Stimulated activated naive B cell treated with anti-CD40 and anti-IgM and Interleukin-4, amounts not matched to agents 10 μg/mL and 1 μg/mL and 100 μg/mL, for 72 hours (primary cell): ENCODE measurements at places on chromosomes 11 and 22.
A peak's percentile ranks its signal among the peaks of the same experiment; 100 is the strongest.

- peak; percentile 70 for DNase-seq
Observed at GRCh38 chr11:59560702-59561473, 49.5 kb downstream of the OR4D9 start.

DNA sequence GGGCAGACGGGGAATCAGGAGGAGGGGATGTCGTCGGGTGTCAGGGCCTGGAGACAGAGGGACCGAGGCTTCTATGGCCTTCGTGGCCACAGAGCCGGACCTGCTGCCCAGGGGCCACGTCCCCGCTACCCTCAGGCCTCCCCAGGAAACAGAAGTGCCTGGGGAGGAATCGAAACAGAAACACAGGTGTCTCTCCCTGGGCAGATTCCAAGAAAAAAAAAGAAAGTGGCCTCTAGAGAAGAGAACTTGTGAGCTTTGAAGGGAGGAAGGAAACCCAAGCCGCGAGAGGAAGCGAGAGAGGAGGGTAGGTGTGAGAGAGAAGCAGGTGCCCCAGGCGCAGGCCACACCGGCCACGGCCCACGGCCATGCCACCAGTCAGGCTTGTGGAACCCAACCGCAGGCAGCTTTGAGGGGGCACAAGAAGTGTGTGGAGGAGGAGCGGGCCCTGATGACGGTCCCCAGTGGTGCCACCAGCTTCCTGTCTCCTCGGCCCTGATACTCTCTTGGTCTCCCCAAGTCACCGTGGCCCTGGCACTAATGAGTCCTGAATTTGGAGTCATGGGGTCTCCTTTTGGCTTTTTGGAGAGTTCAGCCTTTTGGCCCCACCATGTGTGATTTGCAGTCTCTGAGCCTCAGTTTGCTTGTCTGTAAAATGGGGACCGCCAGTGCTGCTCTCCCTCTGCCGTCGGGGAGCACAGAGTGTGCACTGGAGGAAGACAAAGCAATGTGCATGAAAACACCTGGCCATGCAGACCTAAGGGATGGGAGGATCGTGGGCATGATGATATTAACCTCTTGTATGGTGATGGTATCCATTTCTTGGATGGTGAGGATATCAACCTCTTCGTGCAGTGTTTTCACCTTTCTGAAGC is 25.2 kb downstream of the LIF start:
- DNase-seq = peak; percentile 61

DNA sequence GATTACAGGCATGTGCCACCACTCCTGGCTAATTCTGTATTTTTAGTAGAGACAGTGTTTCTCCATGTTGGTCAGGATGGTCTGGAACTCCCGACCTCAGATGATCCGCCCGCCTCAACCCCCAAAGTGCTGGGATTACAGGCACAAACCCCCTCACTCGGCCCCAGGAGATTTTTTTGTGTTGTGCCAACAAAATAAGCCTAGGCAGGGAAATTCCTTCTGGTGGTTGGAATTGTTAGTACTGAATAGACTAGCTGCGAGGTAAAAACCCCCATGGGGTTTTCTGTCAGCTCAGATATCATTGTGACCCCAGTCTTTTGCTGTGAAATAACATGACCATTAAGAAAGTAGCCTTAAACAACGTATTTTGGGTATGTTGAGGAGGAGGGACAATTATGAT is 144.9 kb downstream of the BCR start:
- no peak for DNase-seq

DNA sequence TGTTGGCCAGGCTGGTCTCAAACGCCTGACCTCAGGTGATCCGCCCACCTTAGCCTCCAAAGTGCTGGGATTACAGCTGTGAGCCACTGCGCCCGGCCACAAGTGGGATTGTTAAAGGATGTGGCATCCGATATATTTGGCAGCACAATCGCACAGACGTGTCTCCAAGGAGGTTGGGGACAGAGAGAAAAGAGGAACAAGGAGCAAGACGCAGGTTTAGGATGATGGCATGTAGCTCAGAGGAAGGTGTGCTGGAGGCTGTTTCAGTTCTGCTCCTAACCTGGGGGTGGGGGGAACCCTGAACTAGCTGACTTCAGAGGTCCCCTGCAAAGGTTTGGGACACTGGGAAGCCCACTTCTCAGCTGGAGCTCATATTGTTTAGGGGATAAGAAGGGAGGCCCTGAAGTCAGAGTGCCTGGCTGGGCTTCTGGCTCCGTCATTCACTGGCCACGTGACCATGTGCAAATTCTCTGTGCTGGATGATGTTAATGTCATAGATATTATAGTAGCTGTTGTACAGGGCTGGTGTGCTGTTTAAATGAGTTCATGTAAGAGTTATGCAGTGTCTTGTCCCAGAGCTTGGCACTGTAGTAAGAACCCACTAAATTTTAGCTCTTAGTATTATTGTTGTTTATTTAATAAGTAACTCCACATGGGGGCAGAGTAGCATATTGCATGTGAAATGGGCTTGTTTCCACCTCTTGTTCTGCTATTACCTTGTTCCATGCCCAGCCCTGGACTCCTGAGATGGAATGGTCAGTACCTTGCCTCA is 129.7 kb downstream of the ST3GAL4 start:
- peak; percentile 49 for DNase-seq

DNA sequence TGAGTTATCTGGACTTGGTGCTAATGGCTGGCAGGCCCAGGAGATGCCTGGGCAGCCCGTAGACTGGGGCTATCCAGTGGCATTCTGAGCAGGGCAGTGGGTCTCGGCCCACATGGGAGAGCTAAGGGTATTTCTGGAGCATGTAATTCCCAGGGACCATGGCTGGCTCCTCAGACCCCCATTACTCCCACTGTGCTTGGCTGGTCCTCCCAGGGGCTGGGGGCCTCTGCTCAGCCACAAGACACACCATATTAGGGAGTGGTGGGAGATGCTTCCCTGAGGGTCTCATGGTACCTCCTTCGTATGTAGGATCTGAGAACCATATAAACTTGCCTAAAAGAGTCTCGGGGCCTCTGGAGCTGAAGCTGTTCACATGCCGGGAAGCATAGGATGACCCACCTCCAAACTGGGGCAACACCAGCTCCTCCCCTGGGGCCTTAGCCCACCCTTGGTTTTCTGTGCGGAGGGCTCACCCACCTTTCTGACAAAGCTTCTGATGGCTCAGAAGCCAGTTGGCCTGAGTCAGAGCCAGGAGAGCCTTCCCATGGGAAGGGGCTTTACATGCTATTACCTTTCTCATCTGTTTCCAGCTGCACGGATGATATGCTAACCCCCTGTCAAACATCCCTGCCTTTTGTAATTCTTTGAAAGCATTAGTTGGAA is 9.5 kb upstream of the FTH1 start:
- DNase-seq = no peak

GRCh38 chr22:46303347-46303965 is 6.8 kb downstream of the GTSE1 start:
- DNase-seq = no peak

GRCh38 chr11:13233173-13233745 is 44.3 kb upstream of the BMAL1 start:
- DNase-seq = no peak

DNA sequence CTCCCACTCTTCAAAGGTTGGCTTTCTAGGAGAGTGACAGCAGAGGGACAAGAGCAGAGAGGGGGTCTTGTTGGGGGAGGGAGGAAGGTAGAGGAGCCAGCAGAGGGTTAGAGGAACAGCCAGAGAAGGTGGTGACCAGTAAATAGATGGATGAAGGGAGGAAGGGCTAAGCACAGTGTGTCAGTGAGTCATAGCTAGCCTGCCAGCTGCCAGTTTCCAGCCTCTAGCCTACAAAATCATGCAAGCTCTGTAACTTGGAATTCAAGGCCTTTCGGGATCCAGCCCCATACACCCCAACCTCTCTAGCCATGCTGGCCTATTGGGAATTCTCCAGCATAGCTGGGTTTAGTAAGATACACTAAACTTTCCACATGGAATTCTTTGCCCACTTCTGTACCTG is 147.4 kb upstream of the TEAD1 start:
- DNase-seq = no peak

GRCh38 chr22:47442821-47443220 is 680.4 kb downstream of the TBC1D22A start:
- no peak for DNase-seq
